ENCODE measurements at places on chromosomes 13 and 19.

GRCh38 chr13:73656863-73657262 is 477.3 kb downstream of the KLF12 start:
- H3K27ac ChIP-seq, result no peak overlapping the region
- H3K36me3 ChIP-seq, result no peaks in the 10 kb centered on the region
- DNase-seq, result no peak
- no peaks in the 10 kb centered on the region for H3K27me3 ChIP-seq
- H3K4me1 ChIP-seq, result no peaks in the 10 kb centered on the region

DNA sequence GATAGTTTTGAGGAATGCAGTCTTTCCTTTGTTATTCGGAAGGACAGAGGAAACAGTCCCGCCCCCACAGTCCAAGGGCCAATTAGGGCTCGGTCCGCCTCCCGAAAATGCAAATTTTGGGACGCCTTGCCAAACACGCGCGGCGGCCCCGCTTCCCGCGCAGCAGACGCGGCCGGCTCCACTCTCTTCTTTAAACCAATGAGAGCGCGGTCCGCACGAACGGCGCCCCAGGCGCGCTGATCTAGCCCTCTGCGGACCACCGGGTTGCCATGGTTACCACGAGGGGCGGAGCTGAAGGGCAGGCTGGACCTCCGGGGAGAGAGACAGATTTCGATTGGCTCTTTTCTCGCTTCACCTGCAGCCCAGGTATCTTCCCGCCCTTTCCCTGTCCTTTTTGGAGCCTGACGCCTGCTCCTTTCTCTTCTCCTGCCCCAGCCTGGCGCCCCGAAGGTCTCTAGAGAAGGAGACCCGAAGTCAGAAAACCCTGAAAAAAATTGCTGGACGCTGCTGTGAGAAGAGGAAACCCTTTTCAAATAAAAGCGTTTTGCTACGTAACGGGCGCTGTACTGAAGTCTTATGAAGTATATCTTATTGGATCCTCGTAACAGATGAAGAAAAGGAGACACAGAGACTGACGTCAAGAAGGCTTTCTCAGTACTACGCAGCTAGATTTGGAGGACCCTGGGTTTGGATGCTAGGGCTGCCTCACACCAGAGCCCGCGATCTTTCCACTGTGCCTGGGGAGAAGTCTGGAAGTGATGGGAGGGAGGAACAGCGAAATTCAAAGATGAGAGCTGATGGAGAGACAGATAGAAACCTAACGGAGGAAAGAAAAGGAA is 2.0 kb downstream of the PTH2 start:
- no peak overlapping the region for H3K4me3 ChIP-seq
- DNase-seq, result no peak
- H3K4me1 ChIP-seq, result peaks cover 39% of the 10 kb centered on the region
- H3K36me3 ChIP-seq, result no peaks in the 10 kb centered on the region

DNA sequence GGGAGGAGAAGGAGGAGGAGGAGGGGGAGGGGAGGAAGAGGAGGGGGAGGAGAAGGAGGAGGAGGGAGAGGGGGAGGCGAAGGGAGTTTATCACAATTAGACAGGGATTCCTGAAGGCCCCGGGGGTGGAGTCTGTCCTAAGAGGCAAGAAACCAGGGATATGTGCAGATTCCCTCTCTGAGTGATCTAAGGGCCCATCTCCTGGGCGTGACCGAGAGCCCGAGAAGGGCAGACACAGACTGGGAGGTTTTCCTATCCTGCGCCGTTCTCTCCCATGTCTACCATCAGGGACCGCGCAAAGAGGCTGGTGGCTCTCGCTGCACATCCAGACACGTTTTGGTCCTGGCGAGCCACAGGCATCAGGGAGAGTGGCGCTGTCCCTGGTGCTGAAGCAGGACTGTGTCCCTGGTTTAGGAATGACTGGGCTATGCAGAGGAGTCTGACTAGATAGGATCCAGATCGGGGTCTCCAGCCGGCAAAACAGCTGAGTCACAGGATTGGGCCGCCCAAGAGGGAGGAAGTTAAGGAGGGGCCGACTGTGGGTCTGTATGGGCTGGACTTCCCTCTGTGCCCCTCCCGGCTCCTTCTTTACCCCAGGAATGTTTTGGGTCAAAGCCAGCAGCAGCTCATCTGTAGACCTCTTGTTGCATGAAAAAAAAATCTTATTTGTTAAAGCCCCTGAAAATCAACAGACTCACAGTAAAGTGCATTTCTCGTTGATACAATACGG is 17.9 kb upstream of the ZNF175 start:
- H3K4me3 ChIP-seq, result no peak overlapping the region
- no peaks in the 10 kb centered on the region for H3K4me1 ChIP-seq
- no peaks in the 10 kb centered on the region for H3K36me3 ChIP-seq
- H3K27me3 ChIP-seq, result no peaks in the 10 kb centered on the region
- no peak for DNase-seq

DNA sequence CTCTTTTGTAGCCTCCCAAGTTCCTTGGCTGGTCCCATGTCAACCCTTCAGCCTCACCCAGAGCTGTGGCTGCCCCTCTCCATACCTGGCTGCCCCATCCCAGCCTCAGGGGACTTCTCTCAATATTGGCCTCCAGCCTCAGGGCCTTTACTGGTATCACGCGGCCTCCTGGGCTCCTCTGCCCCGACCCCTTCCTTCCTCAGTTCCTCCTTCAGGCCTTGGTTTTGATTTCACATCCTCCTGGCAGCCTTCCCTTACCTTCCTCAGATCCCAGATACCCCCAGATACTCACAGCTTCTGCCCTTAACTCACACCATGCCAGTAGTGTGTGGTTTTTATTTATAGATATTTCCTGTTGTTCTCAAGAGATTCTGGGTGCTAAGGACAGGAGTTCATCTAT is 12.8 kb upstream of the SCN1B start:
- peaks cover 37% of the 10 kb centered on the region for H3K4me1 ChIP-seq
- no peak for DNase-seq
- H3K36me3 ChIP-seq, result peaks cover 71% of the 10 kb centered on the region
- no peak overlapping the region for H3K27ac ChIP-seq

DNA sequence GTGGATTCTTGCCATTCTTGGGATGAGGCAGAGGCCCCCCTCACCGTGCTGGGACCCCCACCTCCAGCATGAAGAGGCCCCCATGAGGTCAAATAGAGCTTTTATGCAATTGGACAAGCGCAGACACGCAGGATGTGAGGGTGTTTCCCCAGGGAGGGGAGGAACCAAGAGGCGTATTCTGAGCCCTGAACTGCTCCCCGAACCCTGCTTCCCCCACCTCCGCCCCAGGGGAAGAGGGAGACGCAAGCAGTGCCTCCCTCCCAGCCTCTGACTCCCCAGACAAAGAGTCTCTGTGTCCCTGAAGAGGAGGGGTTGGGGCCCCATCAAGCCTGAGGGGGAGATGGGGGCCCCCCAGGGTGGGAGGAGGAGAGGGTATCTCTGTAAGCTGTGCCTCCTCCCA is 1.3 kb upstream of the RDH8 start:
- no peak overlapping the region for H3K27ac ChIP-seq
- H3K4me3 ChIP-seq, result no peak overlapping the region
- peaks cover 8% of the 10 kb centered on the region for H3K4me1 ChIP-seq
- no peaks in the 10 kb centered on the region for H3K36me3 ChIP-seq
- no peak for DNase-seq
- H3K27me3 ChIP-seq, result peaks cover 33% of the 10 kb centered on the region

GRCh38 chr19:840519-841206 is at the start of gene PRTN3:
TSS of gene PRTN3 (plus strand) at chr19:840999. CDS start at chr19:841009, 10 bp downstream.
- H3K27ac ChIP-seq, result no peak within 1 kb of the TSS
- H3K36me3 ChIP-seq, result no peaks in the 10 kb centered on the region
- DNase-seq, result no peak
- no peak within 1 kb of the TSS for H3K4me3 ChIP-seq

- peaks cover 11% of the 10 kb centered on the region for H3K4me1 ChIP-seq
- no peaks in the 10 kb centered on the region for H3K27me3 ChIP-seq
- no peak for DNase-seq
- H3K4me3 ChIP-seq, result no peak overlapping the region
- no peaks in the 10 kb centered on the region for H3K36me3 ChIP-seq
These were observed 64.9 kb downstream of the GADD45B start for GRCh38 chr19:2540646-2541454.

GRCh38 chr19:19468424-19469050 is 46.8 kb downstream of the TSSK6 start:
- DNase-seq, result no peak
- peaks cover 21% of the 10 kb centered on the region for H3K4me1 ChIP-seq
- H3K27me3 ChIP-seq, result no peaks in the 10 kb centered on the region

DNA sequence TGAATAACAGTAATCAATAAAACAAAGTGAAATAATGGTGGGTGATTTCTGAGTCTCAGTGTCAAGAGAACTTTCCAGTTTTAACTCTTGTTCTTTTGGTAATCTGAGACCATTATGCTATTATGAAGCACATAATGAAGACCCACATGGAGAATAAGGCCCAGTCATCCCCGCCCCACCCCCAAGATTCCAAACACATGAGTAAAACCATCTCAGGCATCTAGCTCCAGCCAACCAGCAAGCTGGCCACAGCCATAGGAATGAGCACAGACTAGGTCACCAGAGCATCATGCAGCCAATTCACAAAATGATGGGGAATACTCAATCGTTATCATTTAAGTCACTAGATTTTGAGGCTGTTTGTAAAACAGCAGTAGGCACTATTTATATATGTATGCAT is 1769.0 kb upstream of the PCDH20 start:
- H3K27me3 ChIP-seq, result no peaks in the 10 kb centered on the region
- H3K4me3 ChIP-seq, result no peak overlapping the region
- no peaks in the 10 kb centered on the region for H3K4me1 ChIP-seq

DNA sequence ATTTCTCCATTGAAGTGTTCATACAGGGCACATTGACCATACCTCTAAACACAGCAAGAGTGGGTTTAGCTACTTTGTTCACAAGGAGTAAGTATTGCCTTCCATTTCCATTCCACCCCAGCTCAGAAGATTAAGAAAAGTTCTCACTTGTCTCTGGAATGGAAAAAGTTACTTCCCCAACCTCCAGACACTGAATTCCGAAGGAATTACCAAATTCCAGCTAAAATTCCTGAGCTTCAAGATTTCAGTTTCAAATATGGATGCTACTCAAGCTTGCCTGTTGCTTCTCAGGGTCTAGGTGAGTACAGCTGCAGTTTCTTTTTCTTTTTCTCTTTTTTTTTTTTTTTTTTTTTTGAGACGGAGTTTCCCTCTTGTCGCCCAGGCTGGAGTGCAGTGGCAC is 33.6 kb downstream of the TEX26 start:
- DNase-seq, result no peak
- no peaks in the 10 kb centered on the region for H3K27me3 ChIP-seq
- no peak overlapping the region for H3K27ac ChIP-seq
- H3K4me3 ChIP-seq, result no peak overlapping the region
- H3K36me3 ChIP-seq, result no peaks in the 10 kb centered on the region

DNA sequence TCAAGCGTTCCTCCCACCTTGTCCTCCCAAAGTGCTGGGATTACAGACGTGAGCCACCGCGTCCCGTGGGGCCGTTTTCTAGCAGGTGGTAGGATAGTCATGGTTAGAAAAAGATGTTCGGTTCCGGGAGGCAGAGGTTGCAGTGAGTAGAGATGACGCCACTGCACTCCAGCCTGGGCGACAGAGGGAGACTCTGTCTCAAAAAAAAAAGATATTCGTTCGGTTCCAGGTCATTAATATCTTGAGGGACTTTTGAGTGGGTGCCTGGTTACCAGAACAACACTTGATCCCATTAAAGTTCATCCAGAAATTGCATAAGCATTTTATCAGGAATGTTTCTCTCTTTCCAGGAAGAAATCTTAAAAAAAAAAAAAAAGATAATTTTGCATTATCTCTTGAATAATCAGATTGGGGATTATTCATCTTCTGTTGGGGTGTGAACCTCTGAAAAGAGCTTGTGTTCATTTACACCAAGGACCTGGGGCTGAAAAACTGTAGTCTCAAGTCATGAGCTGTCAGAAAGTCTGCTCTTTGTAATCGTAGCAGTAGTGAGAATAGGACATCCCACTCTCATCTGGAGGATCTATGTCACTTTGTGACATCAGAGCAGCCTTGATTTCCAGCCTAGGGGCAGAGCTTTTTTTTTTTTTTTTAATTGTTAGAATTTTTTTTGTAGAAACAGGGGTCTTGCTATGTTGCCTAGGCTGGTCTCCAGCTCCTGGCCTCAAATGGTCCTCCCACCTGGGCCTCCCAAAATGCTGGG is 1.0 kb upstream of the ETHE1 start:
- DNase-seq, result no peak
- no peaks in the 10 kb centered on the region for H3K27me3 ChIP-seq
- no peak overlapping the region for H3K27ac ChIP-seq

- H3K27me3 ChIP-seq, result no peaks in the 10 kb centered on the region
- no peaks in the 10 kb centered on the region for H3K36me3 ChIP-seq
- no peak for DNase-seq
- H3K27ac ChIP-seq, result no peak overlapping the region
- no peaks in the 10 kb centered on the region for H3K4me1 ChIP-seq
- no peak overlapping the region for H3K4me3 ChIP-seq
These were observed 239.8 kb downstream of the COG6 start for GRCh38 chr13:39895254-39895653.

GRCh38 chr19:31177246-31177645 is 172.0 kb downstream of the TSHZ3 start:
- no peaks in the 10 kb centered on the region for H3K36me3 ChIP-seq
- H3K4me1 ChIP-seq, result no peaks in the 10 kb centered on the region
- no peak overlapping the region for H3K4me3 ChIP-seq
- H3K27ac ChIP-seq, result no peak overlapping the region

GRCh38 chr19:6238643-6239281 is 41.0 kb downstream of the MLLT1 start:
- DNase-seq, result no peak
- H3K36me3 ChIP-seq, result no peaks in the 10 kb centered on the region
- no peak overlapping the region for H3K27ac ChIP-seq
- no peak overlapping the region for H3K4me3 ChIP-seq
- peaks cover 10% of the 10 kb centered on the region for H3K4me1 ChIP-seq

- H3K36me3 ChIP-seq, result peaks cover 4% of the 10 kb centered on the region
- H3K27ac ChIP-seq, result no peak overlapping the region
- H3K4me1 ChIP-seq, result peaks cover 19% of the 10 kb centered on the region
- DNase-seq, result no peak
- H3K4me3 ChIP-seq, result no peak overlapping the region
- H3K27me3 ChIP-seq, result no peaks in the 10 kb centered on the region
These were observed 3.0 kb downstream of the PCID2 start for GRCh38 chr13:113205428-113205931.

DNA sequence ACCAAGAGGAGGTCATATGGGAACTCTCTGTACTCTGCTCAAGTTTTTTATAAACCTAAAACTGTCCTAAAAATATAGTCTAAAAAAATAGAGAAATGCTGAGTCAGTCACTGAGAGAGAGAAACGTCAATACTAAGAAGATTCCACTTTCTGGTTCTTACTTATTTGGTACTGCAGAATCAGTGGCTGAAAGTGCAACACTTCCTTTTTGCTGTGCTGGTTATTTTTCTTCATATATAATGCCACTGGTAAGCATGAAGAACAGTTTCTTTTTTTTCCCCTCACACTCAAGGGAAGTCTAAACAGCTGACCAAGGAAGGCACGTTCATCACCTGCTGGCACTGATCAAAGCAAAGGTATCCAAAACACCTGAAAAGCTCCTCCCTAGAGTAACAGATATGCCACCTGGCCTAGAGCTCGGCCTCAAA is 44.3 kb upstream of the N4BP2L1 start:
- H3K4me1 ChIP-seq, result no peaks in the 10 kb centered on the region
- no peak overlapping the region for H3K4me3 ChIP-seq
- no peaks in the 10 kb centered on the region for H3K36me3 ChIP-seq
- no peak for DNase-seq
- H3K27me3 ChIP-seq, result no peaks in the 10 kb centered on the region
